Spinal cord (tissue), 10 donors: ENCODE measurements at places on chromosomes 5 and 9. TPM values are rescaled to one million over a fixed set of nuclear protein-coding genes. Genes with fewer than 3 reads are reported as not detected.

The CTXN3 gene
- 21.4 TPM for total RNA-seq

The PCDHGB6 gene
- 10.0 TPM for total RNA-seq

The MARCHF3 gene
- 21.9 TPM for total RNA-seq

The TMEM267 gene
- total RNA-seq, result 15.4 TPM

The CCL28 gene
- 2.6 TPM for total RNA-seq
